Activated T-cell treated with anti-CD3 and anti-CD28 coated beads, Interleukin-2, amount 50 U/mL, for 1 hour (primary cell): ENCODE measurements at places on chromosomes 1 and 21.

GRCh38 chr1:212310383-212310782, 25.2 kb downstream of the PPP2R5A start:
- no peak for DNase-seq

DNA sequence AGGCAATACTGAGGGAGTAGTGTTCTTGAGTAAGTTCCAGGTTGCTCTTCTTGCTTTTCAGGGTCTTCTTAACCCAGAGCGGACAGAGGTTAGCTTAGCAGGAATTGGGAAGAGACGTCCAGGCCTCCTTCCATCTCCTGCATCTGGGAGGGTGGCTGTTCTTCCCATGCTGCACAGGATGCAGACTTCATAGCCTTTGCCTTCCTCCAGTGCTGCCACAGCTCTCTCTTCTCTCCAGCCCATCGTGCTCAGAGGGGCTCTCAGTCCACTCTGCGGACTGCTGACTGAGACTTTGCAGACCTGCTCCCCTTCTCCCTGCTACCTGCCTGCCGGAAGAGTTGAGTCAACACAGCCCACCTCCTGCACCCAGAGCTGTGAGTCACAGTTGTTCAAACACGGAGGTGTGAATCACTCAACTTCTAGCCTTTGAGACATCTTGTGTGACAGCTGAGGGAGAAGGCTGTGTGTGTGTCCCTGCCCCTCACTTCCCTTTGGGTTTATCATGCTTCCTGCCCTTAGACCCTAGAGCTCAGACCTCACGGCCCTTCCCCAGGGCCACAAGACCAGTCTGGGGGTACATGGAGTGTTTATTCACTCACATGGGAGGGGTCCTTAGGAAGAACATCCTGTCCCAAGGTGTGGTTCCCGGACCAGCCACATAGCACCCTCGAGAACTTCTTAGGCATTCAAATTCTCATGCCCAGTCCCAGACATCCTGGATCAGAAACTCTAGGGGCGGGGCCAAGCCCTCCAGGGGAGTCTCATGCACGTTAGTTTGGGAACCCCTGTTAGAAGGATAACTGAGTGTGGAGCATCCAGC, 158.3 kb upstream of the CACNA1E start:
- peak; percentile 20 for DNase-seq

- no peak for DNase-seq
Observed at GRCh38 chr1:174077749-174078490, 55.8 kb upstream of the RC3H1 start.

- no peak for DNase-seq
Observed at GRCh38 chr1:235776396-235776795, 90.3 kb downstream of the LYST start.

- no peak for DNase-seq
Observed at GRCh38 chr1:16120940-16121410, 34.9 kb downstream of the EPHA2 start.

DNA sequence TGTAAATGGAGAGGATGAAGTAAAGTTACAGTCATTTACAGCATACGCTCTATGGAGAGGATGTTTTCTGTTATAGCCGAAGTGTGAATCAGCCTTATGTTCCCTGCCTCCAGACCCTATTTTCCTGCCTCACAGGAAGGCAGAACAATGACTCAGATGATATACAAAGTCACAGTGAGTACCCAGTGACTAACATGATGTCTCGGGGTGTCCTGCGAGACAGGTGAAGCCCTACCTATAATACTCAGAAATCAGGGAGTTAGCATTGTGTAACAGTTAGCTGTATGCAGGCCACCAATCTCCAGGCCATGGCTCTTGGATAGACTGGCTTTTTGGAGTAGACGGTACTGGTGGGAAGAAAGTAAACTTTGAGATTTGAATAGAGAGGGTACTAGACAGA, 55.6 kb upstream of the FBXO28 start:
- no peak for DNase-seq

- no peak for DNase-seq
Observed at GRCh38 chr21:35905963-35906345, 154.4 kb downstream of the SETD4 start.

- no peak for DNase-seq
Observed at GRCh38 chr1:172670316-172670715, 11.4 kb downstream of the FASLG start.

- DNase-seq = no peak
Observed at GRCh38 chr1:205091043-205091740, 6.9 kb upstream of the TMEM81 start.

- DNase-seq = peak; percentile 76
Observed at GRCh38 chr1:115089420-115090185, at the start of gene TSPAN2. Gene TSPAN2, minus strand, starts transcription at chr1:115089503. Its CDS starts 71 bp downstream, at chr1:115089432.

DNA sequence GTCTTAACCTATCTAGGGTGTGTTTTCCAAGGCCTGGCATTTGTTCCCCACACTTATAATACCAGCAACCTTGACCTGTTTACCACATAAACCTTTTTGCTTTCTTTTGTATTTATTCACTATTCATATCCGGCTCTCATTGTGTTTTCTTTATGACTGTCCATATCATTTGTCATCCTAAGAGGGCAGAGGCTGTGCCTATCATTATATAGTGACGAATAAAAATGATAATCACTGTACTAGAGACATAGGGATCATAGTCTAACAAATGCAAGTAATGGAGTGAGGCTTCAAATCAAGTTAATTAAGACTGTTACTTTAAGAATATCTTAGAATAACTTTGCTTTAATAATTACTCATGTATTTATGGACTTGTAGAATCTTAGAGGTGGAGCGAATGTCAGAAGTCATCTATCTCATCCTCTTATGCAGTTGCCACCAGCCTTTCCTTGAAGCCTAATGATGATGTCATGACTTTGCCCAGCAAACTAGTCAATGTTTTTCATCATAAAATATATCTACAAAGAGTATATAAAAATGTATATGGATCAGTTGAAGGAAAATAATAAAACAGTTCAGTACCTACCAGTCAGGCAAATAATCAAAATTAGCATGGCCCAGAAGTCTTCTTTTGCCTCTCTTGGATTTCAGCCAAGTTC, 4.7 kb upstream of the ETV3 start:
- no peak for DNase-seq

DNA sequence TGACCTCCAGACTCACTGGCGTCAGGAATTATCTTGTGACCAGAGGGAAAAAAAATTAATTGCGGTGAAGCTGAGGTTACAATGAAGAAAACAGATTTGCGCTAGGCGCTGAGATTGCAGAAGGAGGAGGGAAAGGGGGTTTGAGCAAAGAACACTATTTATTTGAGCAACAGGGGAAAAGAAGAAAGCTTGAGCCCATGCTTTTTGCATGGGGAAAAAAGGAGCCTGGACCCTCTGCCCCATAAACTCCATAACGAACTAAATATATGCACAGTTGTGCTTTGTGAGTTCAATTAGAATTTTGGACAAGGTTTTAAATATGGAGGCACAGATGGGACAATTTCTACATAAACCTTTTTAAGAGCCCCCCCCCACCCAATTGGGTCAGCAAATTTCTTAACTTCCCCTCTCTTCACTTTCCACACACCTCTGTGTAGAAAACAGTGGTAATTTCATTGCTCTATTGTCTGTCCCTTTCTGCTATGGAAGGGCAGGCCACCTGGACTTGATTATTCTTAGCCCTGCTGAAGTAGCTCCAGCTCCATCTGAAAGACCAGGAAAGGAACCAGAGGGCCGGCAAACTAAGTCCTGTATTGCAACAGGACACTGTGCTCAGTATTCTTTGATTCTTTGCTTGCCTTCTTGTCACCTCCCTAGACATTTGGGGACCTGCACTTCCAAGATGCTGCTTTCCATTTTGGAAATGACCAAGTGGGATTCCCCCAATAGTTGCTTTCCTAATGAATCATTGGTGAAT, 862 bp upstream of the ID3 start:
- DNase-seq = no peak

- no peak for DNase-seq
Observed at GRCh38 chr1:22618056-22618455, 18.4 kb upstream of the C1QA start.

GRCh38 chr1:15207829-15208429, 39.1 kb upstream of the FHAD1 start:
- DNase-seq = no peak

DNA sequence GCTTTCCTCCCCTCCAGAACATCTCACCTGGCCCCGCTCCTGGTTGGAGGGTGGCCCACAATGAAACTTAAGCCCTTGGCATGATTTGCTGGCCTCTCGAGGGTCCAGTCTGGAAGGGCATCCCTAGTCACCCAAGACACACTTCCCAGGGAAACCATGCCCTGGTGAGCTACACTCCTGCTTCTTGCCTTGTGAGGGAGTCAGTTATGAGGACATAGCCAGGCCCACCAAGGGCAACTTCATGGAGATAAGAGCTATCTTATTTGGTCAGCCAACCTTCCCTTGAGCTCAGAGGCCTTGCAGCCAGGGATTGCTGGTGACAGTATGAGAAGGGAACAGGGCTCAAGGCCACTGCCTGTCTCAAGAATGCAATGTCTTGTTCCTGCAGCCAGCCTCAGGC, 9.7 kb downstream of the TNR start:
- no peak for DNase-seq

DNA sequence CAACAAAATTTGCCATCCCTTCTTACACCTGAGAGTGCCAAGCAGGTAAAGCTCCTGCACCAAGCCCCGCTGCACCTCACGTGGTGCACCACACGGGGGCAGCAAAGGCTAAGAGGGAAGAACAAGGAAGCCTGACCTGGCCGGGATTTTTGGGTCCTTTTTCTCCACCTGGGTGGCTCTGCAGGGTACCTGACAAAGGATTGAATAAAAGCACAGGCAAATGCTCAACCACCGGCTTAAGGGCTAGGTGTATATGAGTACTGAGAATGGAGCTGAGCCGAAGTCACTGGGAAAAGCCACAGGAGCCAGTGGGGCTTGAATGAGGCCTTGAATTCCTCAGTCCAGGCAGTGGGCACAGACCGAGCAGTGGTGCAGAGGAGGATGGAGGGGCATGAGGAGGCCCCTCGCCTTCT, 36.4 kb downstream of the ZNF697 start:
- DNase-seq = peak; percentile 50

DNA sequence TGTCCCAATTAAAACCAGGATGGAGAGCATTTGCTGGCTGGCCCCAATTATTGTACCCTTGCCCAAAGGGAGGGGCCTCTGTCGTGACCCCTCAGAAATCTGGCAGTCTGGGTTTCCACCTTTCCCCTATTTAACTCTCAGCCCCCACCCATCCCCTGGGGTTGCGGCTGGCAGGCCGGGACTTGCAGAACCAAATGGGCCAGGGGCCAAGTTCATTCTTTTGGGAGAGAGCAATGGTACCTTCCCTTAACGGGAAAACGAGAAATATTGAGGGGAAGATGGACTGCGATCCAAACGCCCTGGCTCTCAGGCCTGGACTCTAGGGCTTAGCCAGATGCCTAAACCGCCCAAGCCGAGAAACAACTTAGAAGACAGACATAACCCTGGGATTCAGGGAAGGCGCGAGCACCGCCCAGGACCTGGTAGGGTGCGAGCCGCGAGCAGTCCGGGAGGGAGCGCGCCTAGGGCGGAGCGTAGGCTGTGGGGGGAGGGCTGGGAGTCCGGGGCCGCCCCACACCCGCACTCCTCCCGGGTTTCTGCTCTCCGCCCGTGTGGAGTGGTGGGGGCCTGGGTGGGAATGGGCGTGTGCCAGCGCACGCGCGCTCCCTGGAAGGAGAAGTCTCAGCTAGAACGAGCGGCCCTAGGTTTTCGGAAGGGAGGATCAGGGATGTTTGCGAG, at the start of gene SLC27A3:
Gene SLC27A3, plus strand, starts transcription at position 628 of the 678 bp plus-strand sequence. CDS start 91 bp downstream, outside the sequence.
- DNase-seq = no peak

GRCh38 chr21:26888931-26889330, 43.7 kb upstream of the ADAMTS1 start:
- no peak for DNase-seq

DNA sequence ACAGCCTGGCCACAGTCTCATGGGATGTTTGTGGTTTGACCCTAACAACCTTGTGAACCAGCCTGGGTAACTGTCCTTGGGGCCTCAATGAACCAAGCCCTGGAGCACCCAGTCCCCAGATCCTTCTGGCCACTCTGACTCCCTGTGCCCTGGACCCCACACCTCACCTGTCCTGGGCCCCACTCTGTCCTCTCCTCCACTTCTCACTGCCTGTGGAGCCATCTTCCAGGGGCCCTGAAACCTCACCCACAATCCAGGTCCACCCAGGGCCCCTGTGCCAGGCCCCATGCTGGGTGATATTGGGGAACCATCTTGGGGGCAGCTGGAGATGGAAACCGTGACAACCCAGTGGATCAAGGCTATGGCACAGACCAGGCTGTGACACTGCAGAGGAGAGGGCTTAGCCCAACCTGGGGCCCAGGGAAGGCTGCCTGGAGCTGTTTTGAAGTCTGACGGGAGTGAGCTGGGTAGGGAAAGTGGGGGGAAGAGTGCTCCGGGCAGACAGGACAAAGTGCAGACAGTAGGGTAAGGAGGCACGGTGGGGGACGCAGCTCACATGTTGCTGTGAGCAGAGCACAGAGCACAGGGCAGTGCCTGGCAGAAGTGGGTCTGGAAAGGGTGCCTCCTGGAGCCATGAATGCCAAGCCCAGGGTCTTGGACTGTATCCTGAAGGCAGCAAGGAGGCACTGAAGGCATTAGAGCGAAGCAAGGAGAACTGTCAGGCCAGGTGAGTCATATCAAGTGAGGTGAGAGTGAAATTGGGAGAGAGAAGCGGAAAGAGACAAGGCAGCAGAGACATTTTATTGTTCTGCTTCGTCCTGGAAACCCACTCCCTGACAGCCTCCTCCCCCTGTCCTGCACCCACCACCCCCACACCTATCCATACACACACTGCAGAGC, 12.1 kb upstream of the LRP8 start:
- DNase-seq = no peak

DNA sequence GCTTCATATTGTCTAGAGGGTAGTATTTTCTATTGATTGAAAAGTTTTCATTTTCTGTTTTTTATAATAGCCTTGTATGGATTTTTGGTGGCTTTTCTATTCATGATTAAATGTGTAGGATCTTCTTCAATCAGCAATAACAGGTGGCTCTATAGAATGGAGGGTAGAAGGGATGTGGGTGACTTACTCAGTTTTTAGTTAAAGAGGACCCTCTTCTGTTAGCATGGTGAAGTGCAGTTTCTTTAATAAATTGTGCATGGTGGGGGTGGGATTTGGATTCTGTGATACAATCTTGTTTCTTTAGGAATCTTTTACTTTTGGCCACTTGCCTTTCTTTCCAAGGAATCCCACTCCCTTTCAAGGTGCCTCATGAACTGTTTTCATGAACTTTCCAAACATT, 64.7 kb downstream of the SLC35A3 start:
- DNase-seq = no peak

- DNase-seq = peak; percentile 54
Observed at GRCh38 chr1:206658264-206658980, 23.1 kb downstream of the DYRK3 start.

GRCh38 chr1:57091642-57092041, 125.8 kb upstream of the C8B start:
- DNase-seq = no peak
